ENCODE measurements at places on chromosomes 2 and 18.

GRCh38 chr2:26633993-26634595 lies 7.1 kb downstream of the CIB4 start:
- DNase-seq, result no peak

DNA sequence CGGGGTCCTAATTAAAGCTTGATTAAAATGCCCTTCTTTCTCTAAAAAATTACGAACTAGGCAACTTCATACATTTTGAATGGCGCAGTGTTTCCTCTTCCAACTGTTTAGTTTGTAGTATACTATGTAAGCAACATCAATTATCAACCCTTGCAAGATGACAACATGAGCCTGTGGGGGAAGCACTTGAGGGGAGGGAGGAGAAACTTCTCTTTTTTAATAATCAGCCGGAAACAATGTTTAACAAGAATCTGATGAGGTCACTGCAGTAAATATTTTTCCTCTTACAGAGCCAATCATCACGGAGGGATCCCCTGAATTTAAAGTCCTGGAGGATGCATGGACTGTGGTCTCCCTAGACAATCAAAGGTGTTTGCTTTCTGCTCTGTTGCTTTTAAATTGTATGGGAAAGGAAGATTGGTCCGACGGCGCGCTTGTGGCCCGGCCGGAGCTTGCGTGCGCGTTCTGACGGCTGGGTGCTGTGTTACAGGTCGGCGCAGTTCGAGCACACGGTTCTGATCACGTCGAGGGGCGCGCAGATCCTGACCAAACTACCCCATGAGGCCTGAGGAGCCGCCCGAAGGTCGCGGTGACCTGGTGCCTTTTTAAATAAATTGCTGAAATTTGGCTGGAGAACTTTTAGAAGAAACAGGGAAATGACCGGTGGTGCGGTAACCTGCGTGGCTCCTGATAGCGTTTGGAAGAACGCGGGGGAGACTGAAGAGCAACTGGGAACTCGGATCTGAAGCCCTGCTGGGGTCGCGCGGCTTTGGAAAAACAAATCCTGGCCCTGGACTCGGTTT lies 5.3 kb upstream of the DLX1 start:
- DNase-seq, result no peak

DNA sequence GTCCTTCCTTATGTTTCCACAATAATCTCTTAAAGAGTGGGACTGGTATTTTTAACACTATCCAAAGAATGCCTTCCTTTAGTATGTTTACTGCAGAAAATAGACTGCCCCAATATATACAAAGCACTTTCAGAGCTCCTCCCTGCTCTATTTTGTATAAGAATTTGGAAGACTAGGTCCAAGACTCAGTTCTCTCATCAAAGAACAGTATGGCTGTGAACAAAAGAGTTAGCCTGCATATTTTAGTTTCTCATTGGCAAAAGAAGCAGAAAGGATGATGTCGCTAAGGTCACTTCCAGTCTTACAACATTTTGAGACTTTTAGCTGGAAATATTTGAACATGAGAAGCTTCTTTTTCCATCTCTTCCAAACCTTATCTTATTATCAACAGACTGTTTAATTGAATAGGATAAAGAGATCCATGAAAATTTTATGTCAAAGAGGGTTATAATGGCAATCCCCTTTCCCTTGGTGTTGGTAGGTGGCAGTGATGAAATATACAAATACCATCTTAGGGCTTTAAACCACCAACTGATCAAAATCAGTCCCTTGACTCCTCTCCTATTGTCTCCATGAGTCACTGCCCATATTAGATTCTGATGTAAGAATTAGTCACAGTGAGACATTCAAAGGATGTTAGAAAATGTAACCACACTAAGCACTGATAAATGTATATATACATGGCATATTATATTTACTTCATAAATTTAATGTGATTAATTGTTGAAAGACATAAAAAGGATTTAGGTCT lies 266.9 kb upstream of the DSEL start:
- no peak for DNase-seq

GRCh38 chr2:234544659-234545611 lies 48.1 kb upstream of the ARL4C start:
- no peak for DNase-seq

- DNase-seq, result no peak
Measured at GRCh38 chr2:39424951-39425350, 12.1 kb downstream of the MAP4K3 start.

- no peak for DNase-seq
Measured at GRCh38 chr2:170017860-170018532, 160.0 kb upstream of the MYO3B start.

GRCh38 chr2:145546091-145546490 lies 1026.2 kb upstream of the ZEB2 start:
- DNase-seq, result no peak

DNA sequence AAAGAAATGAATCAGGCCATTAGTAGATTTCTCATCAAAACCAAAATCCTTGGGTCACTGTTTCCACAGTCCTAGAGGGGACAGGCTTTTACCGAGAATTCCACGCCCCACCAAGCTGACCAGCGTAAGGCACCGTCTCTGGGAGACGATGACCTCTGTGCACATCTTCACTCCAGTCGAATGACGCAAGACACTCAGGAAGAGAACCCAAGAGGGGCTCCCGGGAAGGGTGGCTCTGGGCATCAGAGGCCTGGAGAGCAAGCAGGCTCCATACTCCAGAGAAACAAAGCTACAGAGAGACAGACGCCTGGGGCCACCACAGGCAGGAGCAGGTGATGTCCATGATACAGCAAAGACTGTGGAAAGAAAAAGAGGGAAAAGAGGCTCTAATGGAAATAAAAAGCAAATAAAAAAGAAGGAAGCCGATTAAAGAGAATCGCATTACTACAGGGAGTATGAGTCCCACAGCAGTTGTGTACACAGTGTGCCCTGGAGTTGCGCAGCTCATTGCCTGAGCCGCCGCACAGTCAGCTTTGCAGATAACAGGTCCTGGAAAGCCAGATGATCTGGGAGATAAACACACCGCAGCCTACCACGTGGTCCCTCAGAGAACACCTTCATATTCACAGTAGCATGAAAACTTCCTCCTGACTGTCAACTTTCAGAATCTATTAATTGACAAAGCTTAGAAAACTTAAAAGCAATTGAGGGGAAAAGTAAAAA lies 572.7 kb upstream of the SALL3 start:
- no peak for DNase-seq

DNA sequence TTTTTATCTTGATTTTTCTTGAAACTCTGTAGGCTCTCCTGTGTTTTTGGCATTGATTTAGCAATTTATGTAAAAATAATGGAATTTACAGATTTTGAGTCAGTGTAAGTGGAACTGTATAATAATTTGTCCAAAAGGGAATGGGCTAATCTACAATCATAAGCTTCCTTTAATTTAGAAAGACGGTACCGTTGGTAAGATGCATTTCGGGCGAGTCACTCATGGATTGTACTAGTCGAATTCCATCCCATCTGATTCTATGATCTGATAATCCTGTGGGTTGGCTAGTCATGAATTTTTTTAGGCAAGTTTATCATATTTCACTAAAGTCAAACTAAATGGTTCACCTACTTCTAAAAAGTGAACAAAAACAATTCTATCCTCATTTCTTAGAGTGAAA lies 133.4 kb downstream of the ZNF407 start:
- no peak for DNase-seq

GRCh38 chr18:13376841-13377351 lies 158.3 kb downstream of the LDLRAD4 start:
- no peak for DNase-seq

GRCh38 chr2:100818606-100819369 lies 1.2 kb upstream of the NPAS2 start:
- DNase-seq, result no peak

DNA sequence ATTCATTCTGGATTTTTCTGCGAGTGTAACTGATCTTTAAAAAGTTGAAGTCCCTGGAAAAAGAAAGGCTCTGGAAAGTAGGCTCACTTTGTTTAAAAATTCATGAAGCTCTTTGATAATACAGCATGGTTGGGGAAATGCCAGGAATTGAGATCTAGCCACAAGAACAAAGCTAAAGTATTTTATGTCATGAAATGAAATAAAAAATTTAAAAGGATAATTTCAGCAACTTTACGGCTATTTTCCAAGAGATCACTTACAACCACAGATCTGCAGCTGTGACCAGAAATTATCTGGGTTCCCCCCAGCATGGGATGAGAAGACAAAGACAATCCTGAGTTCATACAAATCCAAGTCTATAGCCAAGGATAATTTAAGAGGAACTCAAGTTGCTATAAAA lies 25.3 kb upstream of the RFX8 start:
- no peak for DNase-seq

GRCh38 chr2:136049991-136050920 lies 64.8 kb upstream of the DARS1 start:
- no peak for DNase-seq

GRCh38 chr2:88807237-88807962 lies 115.9 kb downstream of the RPIA start:
- DNase-seq, result no peak

DNA sequence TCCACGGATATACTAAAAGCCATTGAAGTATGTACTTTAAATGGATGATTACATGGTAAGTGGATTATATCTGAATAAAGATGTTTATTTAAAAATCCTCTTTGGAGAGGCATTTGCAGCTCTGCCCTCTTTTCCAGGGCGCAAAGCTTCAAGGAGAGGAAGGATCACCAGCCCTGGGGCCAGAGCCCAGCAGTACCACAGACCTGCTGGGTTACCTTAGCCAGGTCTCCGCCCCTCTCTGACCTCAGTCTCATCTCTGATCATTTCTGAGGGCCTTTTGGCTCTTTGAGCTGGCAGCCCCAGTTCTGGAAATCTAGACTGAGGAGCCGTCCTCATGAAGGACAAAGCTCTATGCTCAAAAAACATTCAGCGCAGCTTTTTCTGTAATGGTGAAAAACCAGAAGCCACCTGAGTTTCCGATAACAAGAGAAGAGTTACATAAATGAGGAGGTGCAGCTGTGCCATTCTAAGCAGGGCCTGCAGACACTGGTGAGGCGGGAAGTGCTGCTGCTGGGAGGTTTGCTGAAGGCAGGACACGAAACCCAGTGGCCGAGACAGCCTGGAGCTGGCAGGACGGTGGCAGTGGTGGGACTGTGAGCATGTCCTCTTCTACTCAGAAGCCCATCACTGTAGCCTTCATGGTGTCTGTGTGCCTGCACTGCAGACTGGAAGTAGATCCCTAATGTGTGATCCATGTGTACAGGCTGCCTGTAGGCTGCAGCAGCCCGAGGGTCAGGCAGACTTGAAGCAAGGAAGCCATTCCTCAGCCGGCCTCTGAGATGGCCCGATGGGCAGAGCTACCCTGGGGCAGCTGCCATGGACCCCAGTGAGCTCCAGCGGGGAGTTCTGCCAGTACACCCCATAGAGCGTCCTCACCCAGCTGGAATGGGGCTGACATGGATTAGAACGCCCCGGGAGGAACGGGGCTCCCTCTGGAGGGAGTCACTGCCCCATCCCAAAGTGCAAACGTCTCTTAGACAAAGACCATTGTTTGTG lies 27.7 kb downstream of the ADRA2B start:
- DNase-seq, result no peak

DNA sequence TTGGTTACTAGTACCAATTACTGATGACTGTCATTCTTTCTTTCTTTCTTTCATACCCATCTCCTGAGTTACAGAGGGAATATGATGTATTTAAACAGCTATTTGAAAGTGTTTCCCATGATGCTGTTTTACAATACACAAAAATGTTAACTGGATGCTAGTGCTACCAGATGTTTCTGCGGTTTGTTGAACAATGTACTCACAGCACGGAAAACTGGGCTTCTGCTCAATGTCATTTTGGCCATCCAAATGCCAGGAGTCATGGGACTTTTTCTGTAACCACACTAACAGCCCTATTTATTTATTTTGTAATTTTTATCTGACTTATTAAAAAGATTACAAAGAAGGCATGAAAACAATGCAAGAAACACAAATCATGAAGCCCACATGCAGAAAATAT lies 313.8 kb downstream of the RIT2 start:
- no peak for DNase-seq

DNA sequence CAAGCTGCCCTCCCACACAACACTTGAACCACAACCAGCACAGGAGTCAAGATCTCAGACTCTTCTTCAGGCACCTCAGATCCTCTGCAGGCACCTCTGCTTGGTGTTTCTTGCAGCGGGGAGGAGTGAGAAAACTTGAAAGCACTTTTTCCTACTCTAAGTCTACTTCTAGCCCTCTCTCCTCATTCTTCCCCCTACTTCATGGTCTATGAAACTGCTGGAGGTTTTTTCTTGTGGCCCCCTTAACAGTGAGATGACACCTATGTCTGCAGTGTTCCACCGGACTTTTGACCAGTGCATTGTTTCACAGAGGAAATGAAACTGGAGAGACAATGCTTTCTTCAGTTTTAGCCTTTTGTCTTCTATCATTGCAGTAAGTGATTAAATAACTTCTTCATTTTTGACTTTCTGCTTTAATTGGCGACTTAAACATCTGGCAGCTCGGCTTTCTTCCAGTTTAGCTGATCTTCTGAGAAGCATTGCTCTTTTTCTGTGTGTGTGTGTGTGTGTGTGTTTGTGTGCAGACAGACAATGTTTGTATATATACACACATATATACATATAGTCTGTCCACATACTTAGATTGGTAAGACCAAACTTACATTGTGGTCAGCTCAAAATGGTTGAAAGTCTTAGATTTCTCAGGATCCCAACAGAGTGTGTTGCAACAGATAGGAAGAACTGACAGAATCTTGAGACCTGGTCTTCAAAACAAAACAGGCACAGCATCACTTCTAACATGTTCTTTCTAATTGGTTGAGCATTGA lies 1474.0 kb upstream of the TMEFF2 start:
- no peak for DNase-seq

- no peak for DNase-seq
Measured at GRCh38 chr2:119827866-119828507, 68.3 kb downstream of the PTPN4 start.

GRCh38 chr2:29360016-29360784 lies 245.0 kb downstream of the CLIP4 start:
- DNase-seq, result no peak

DNA sequence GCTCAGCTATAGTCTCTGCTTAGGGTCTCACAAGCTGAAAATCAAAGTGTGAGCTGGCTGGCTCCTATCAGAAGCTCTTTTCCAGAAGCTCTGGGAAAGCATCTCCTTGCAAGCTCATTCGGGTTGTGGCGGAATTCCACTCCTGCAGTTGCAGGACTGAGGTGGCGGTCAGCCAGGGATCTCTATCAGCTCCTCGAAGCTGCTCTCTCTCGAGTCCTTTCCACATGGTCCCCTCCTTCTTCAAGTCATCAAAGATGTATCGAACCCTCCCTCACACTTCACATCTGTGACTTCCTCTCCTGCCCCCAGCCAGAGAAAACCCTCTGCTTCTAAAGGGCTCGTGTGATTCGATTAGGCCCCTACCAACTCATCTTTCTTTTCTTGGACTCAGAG lies 141.7 kb downstream of the ZFP36L2 start:
- DNase-seq, result no peak

DNA sequence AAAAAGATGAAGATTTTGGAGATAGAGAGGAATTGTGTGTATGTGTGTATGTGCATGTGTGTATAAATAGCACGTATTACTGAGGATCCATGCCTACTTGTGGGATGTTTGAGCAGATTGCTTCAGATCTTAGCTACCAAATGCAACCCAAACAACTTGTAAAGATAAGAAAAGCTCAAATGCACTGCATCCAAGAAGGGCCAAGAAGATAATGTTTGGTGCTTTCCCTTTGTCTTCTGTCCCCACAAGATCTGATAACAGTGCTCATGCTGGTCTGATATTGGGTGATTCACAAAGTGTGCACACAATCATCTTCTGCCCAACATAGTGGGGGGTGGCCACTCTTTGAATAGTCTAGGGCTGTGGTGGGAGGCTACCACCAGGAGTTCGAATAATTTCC lies 284.8 kb upstream of the CYRIA start:
- no peak for DNase-seq
